Large intestine (tissue), 12 donors: ENCODE measurements at places on chromosomes 16 and 17. TPM values are rescaled to one million over a fixed set of nuclear protein-coding genes. Genes with fewer than 3 reads are reported as not detected.

GRCh38 chr16:57297856-57298255 is 13.4 kb upstream of the PLLP start:
- no peak for DNase-seq

DNA sequence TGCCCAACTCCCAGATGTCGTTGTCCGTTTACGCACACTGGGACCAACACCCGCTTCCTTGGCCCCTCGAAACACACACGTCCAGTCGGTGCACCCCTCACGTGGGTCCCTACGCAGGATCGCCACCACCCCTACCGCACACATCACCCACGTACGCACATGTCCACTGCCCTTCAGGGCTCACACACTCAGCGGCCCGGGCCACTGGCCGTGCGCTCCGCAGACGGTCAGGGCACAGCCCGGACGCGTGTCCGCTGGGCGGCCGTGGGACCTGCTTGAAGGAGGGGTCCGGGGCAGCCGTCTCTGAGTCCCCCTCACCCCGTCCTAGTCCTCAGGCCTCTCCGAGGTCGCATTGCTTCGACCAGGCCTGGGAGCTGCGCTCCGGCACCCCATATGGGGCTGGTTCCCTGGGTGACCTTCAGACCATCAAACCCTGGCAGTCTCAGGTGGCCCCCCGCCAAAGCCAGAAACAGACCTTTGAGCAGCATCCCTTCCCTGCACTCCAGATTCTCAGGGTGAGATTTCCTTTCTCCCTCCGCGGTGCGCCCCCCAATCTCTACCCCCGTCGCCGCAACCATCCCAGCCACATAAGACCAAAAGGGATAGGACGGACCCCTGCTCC is 914 bp upstream of the GPRC5B start:
- peak; percentile 50 for DNase-seq

GRCh38 chr17:77205396-77206125 is 64.8 kb downstream of the SEC14L1 start:
- no peak for DNase-seq

DNA sequence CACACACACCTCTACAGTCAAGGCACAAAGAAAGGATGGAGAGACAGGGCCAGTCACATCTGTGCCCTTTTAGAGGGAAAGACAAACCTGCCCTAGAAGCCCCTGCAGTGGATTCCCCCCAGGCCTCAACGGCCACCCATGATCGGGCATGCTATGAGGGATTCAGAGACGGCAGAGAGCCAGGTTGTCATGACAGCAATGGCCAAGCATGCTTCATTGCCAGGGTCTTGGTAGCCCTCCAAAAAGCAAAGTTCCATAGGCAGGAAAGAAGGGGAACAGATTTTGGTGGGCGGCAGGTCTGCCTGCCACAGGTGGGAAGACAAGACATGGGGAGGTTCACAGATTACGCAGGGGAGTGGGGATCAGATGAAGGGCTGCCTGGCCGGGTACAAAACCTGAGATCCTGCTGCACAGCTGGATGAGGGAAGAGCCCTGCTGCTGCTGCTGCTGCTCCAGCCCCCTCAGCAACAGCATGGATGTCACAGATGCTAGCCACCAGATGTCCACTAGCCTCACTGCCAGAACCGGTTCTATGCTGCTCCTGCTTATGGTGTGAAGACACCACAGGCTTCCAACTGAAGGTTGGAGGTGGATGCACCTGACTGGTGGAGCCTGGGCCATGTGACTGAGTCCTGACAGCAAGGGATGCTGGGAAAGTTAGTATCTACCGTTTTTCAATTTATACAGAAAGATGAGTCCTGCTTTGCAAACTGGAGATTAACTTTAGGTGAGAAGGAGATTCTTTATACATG is 17.8 kb downstream of the ACTG1 start:
- no peak for DNase-seq

- DNase-seq: no peak
These were observed 25.1 kb upstream of the MEAK7 start for GRCh38 chr16:84529607-84530006.

DNA sequence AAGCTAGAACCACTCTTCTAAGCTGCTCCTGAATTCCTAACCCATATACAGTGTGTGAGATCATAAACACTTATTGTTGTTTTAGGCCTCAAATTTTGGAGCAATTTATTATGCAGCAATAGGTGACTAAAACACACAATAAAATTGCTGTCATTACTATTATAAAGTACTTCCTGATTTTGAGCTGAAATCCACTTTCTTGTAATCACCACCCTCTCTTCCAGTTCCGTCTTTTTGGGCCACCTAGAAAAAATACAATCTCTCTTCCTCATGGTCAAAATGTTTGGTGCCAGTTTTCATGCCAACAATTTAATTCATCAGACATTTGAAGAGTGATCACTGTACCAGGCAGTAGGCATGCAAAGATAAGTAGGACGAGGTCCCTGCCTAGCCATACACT is 43.3 kb upstream of the NF1 start:
- no peak for DNase-seq

DNA sequence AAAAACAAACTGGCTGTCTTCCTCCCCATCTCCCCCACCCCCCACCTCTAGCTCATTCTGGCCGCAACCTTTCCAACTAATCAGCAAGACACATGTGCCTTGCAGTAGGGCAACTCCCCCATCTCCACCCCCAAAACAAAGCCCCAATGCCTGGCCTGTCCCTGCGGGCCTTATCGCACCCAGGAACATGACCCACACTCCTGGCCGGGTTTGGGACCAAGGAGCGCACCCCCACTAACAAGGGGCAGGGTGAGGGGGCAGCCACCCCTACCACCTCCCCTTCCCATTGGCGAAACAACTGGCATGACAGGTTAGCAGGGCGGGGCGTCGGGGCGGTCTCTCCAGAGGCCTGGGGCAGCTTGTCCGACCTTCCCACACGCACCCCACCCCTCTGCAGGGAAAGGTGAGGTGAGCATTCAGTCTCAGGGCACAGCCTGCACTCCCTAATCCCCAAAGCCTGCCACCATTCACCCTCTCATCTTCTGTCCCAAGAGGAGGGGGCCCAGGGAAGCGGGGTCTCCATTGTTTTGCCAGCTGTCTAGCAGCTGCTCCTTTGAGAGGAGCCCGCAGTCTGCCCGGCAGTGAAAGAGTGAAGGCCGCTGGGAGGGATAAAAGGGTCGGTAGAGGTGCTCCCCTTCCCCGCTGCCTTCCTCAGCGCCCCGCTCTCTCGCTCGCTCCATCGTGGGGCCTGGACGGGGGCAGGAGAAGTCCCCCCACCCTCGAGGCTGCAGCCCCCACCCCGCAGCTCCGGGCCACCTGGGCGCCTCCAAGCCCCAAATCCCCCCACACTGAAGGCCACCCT is 765 bp downstream of the MYO18A start:
- DNase-seq: peak; percentile 78

Gene ZC3H7A
- polyA plus RNA-seq: 50.4 TPM

DNA sequence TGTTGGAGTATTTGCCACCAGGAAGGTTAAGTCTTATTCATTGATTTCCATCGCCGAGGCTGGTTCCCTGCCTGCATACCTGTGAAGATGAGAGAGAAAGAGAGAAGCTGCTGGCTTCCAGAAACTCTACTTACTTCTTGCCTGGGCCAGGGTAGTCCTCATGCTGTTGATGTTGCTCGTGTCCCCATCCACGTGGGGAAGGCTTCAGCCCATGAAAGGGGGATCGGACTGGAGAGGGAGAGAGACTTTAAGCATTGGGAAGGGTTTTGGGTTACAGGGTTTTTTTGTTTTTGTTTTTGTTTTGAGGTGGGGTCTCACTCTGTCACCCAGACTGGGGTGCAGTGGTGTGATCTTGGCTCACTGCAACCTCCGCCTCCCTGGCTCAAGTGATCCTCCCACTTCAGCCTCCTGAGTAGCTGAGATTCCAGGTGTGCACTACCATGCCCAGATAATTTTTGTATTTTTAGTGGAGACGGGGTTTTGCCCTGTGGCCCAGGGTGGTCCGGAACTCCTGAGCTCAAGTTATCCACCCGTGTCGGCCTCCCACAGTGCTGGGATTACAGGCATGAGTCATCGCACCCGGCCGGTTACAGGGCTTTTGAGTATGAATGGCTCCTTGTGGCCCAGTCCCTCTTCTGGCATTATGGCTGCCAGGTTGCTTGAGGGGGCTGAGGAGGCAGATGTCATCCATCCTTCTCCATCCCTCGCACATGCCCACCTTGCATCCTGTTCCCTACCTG is 26.6 kb downstream of the ITGB3 start:
- DNase-seq: no peak

DNA sequence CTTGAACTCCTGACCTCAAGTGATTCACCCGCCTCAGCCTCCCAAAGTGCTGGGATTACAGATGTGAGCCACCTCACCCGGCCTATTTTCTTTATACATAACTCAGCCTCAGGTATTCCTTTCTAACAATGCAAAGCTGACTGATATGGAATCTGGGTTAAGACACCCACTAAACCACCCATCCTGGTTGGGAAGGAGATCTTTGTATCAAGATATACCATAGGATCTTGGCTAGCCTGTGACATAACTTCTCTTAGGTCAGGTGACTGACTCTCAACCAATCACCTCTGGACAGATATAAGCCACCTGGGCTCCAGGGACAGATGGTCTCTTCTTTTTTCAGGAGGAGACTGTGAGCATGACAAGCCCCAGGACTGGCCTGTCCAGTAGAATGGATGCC is 51.2 kb upstream of the NKD1 start:
- DNase-seq: no peak

Gene TBX21
- 0.28 TPM for polyA plus RNA-seq

DNA sequence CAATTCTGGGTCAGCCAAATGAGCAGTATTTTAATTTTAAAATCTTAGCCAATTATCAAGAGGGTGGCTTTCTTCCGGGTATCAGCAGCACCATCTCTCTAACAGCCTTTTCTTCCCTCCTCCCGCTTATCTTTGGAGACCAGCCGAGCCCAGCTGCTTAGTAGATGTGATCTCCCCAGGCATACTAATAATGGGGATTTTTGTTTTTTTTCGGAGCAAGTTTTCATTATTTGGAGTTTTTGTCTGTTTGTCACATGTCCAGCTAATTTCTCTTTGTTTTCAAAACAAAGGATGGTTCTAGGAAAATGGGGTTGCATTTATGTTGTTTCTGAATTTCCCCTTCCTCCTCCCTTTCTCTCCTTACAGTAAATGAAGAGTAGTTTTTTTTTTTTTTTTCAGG is 170.5 kb upstream of the MPHOSPH6 start:
- no peak for DNase-seq

Gene OR1F1
- polyA plus RNA-seq: not detected

DNA sequence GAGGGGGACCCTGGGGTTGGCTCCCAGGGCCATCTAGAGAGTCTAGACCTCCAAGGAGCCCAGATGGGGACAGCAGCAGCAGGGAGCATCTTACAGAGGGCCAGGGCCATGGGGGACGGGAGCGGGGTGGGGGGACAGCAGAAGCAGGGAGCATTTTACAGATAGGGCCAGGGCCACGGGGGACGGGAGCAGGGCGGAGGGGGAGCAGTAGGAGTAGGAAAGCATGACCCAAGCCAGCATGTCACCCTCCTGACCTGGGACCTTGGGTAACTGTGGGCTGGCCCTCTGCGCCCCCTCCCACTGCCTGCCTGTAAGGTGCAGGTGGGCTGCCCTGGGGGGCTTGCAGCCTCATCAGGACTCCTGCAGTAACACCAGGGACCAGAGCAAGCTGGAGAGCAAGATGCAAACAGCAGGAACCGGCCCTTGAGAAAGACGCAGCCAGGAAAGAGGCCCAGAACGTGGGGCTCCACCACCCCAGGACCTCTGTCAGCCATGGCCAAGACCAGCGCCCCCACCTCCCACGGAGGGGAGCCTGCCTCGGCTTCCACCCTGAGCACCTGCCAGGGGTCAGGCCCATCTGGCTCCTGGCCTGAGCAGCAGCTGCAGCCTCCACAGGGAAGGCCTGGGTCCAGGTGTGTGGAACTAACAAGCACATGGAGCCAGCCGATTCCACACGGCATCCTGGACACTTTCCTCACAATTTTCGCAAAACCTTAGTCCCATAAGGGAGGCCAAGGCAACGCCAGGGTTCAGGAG is 2.4 kb downstream of the ZNF598 start:
- no peak for DNase-seq

DNA sequence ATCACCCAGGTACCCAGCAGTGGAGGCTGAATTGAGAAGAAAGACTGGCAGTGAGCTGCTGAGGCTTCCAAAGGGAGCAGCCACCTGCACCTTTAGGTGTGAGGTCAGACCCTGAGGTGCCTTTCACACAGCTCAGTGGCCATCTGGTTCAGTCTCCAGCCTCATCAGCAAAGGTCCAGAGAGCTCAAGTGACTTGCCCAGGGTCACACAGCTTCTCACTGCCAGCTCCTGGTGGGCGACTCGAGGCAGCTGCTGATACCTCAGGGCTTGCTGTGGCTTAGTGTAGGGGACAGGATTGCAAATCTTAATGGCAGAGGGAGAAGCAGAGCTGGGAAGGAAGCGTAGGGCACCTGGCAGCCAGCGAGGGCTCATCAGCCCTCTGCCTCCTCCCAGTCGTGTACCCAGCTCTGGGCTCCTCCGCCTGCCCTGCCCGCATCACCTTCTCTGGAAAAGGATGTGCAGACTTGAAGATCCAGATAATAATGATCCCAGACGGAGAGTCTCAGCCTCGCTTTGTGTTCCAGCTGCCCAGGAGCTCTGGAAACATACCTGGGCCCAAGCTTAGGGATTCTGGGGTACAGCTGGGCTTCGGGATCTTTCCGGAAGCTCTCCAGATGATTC is 165.3 kb upstream of the GSE1 start:
- DNase-seq: no peak

DNA sequence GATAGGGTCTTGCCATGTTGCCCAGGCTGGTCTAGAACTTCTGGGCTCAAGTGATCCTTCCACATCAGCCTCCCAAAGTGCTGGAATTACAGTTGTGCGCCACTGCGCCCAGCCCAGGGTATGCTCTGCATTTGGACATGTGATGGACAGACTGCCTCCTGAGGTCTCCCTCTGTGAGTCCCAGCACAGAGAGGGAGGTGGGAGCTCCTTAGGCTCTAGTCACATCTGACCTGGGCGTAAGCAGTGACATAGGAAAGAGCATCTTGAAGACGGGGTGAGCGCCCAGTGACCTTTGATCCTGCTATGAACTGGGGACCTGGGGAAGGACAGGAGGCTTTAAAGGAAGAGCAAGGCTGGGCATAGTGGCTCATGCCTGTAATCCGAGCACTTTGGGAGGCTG is 2.2 kb upstream of the GFAP start:
- no peak for DNase-seq

Gene DOC2A
- polyA plus RNA-seq: 4.2 TPM
